ENCODE measurements at places on chromosomes 4 and X.

- no peak for DNase-seq
These were observed 3.0 kb downstream of the NSD2 start for GRCh38 chr4:1874201-1874600.

DNA sequence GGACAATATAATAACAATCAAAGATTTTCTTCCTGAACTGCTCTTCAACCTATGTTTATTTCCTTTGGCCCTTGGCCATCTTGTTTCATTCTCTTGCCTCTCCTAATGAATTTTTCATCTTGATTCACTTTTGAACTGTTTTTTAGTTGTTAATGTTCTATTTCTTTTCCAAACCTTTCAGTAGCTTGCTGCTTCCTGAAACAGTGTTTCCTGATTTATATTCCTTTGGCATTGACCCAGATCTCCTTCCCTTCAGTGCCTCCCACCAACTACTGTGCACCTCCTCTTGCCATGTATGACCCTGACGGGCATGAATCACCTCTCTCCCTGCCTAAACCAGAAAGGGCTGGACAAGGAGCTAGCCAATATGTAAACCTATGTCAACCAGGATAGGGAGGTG, 25.6 kb upstream of the SPP1 start:
- DNase-seq: no peak

DNA sequence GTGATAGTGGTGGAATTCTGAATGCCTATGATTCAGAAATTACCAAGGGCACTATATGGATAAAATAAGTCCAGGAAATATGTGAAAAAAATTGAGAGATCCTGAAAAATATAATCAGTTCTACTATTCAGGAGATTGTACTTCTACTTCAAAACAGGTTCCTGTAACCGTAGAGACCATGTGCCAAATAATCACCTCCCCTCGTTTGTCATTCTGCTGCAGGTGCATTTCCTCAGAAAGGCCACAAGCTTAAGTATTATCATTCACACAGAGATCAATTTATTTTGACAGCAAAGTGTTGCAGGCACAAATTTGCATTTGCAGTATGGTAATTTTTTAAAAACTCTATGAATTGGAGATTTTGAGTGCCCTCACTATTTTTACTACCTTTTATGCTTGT, 1000.0 kb downstream of the CCSER1 start:
- DNase-seq: no peak

DNA sequence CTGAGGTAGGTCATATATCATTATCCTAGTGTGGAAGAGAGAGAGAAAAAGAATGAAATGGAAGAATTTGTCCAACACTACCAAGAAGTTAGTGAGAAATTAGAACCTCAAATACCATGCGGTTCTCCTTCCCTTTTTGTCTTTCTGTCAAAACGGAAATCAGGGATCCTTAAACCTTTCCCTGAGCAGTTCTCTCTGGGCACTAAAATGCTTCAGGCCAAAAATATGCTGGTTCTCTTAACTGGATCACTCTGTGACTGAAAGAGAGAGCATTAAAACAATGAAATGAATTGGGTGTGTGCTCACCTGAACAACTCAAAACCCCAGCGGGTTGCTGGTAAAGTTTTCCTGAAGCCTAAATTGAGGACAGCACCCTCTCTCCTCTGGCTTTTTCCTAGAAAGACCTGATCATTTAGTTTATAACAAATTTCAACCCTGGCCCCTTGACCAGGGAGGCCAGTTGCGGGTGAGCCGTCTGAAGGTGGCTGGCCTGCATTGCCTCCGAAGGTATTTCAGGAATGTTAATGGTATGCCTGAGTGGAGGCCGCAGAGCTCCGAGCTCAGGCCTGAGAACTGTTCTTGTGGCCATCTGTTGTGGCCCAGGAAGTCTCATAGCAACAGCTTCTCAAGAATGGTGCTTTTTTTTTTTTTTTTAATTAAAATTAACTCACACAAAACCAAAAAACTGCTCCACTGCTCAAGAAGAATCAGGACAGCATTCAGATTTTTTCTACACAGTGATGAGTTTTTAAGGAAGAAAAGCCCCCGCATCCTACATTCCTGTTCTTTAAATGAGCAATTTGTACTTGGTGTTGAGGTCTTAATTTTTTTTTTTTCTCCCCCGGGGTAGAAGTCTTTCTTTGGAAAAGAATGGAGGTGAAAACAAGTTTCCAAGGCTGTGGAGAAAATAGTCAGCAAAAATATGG, 155.1 kb downstream of the SHROOM3 start:
- DNase-seq: no peak

DNA sequence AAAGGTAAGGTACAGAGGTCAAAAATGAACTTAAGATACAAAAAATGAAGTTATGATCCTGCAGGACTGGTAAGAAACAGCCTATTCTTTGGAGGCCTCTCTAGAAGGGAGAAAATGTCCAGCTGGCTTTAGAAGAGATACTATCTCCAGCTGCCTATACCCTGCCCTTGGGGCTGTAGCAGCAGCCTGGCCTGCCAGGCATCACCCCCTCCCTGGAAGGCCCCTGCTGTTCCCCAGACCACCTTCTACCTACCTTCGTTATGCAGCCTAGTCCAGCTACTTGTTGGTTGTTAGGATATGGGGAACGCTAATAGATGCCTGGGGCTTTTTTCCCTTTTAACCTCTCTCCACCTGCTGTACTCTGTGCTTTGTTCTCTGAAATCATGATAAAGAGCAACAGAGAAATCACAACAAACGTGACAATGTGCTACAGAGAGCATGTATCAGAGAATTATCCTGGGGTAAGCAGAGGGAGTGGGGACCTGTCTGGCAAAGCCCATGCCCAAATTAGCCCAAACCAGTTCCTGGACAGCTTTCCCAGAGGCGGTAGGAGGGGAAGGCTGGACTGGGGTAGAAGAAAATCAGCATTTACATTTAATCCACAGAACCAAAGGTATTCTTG, 34.5 kb downstream of the FRMD7 start:
- DNase-seq: no peak

GRCh38 chrX:40358994-40359393, 221.8 kb upstream of the ATP6AP2 start:
- no peak for DNase-seq

GRCh38 chr4:135185256-135185655, 983.7 kb upstream of the PABPC4L start:
- no peak for DNase-seq

- no peak for DNase-seq
These were observed 836 bp downstream of the PRRG1 start for GRCh38 chrX:37350034-37350365.

DNA sequence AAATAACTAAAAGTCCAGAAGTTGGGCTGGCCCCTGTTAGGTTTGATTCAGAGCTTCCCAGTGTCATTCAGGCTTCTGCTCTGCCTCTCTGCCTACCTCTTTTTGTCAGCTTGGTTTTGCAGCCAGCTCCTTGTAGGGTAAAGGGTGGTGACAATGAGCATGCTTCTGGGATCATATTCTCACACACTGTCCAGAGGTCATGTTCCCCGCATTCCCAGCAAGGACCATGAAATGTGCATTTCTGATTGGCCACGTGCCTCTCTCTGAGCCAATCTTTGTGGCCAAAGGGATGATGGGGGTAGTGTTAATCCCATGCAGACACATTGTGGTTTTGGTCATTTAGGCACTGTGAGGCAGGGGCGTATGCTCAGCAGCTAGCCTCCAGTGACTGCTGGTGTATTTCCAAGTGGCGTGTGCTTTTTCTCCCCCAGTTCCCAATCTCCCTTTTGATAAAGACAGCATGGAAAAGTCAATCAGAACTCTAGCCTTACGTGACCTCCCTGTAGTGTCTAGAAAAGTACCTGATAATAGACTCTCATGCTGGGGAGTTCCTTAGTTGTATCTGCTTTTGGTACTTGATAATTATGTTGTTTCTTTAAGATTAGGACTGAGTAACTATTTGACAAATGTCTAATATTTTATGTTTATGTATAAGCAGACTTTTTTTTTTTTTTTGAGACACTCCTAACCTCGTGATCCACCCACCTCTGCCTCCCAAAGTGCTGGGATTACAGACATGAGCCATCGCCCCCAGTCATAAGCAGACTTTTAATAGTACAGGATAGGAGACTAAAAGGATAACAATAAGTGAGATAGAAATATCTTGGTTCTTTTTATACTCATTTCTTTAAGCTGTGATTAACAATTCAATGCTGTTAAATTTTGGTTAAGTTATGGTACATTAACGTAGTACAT, 57.8 kb downstream of the KIAA0232 start:
- no peak for DNase-seq

GRCh38 chr4:77994194-77994721, 62.9 kb upstream of the FRAS1 start:
- DNase-seq: no peak

- DNase-seq: no peak
These were observed 68.8 kb upstream of the ARHGAP24 start for GRCh38 chr4:85406185-85406584.

- DNase-seq: no peak
These were observed 633.1 kb downstream of the NLGN4X start for GRCh38 chrX:5595570-5595969.

DNA sequence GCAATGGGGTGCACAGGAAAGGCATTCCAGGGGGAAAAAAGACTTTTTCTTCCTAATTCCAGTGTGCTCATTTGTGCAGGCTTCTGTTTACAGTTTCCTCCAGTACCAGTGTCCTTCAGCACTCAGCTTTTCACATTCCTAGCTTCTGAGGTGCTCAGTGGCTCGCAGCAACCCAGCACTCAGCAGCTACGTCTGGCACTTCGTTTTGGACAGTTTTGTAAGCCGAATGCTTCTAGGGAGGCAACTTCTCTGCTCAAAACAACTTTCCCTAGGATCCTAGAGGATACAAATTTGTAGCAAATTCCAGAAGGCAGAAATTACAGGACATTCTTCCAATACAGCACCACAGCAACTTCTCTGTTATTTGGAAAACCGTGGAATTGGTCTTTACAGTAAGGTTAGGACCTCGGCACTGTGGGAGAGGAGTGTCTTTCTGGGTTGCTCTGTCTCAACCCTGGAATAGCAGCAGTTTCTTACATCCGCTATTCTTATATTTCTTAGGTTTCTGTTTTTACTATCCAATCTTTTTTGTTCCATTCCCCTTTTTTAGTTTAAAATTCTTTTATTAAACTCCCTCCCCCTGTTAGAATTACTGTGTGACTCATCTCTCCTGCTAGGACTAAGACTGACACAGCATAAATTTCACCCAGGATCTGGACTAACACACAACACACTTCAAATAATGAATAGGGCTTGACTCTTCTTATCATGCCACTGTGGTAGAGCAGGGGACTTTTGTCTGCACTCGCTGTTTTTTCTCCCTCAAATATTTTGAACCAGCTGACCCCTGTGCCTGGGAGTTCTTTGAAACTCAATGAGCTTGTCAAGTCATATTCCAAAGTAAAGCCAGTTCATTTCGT, 1314.7 kb downstream of the FSTL5 start:
- no peak for DNase-seq
